ENCODE measurements at places on chromosomes 13 and 19.
A peak's percentile ranks its signal among the peaks of the same experiment; 100 is the strongest.

- DNase-seq = no peak
Measured at GRCh38 chr13:36875431-36875830, 44.6 kb downstream of the SMAD9 start.

DNA sequence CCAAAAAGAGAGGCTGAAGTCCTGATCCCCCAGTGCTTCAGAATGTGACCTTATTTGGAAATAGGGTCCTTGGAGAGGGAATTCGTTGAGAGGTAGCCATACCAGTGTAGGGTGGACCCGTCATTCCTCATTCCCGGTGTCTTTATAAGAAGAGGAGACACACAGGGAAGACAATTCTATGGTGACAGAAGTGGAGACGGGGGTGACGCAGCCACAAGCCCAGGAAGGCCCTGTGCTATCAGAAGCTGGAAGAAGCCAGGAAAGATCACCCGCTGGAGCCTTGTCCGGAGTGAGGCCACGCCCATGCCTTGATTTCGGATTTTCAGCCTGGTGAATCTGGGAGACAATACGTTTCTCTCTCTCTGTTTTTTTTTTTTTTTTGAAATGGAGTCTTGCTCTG, 2.6 kb upstream of the MYPOP start:
- DNase-seq = no peak

DNA sequence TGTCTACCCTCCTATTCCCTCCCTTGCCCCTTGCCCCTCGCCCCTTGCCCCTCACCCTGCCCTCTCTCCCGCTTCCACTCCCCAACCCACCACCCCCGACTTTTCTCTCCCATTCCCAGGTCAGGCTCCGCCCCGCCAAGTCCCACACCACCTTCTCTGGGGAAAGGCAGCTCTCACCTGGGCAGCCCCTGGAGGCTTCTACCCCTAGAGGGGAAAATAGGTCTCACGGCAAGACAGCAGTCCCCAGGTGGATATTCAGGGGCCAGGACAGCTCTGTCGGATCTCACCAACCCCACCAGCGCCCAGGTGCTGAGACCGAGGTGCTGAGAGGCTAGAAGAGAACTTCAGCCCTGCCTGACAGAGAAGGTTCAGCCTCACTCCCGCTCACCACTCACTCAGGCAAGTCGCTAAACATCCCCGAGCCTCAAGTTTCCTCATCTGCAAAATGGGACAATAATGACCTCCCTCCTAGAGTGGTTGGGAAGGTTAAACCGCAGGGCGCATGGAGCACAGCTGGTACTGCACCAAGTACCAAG, 1.4 kb upstream of the ERFL start:
- no peak for DNase-seq

DNA sequence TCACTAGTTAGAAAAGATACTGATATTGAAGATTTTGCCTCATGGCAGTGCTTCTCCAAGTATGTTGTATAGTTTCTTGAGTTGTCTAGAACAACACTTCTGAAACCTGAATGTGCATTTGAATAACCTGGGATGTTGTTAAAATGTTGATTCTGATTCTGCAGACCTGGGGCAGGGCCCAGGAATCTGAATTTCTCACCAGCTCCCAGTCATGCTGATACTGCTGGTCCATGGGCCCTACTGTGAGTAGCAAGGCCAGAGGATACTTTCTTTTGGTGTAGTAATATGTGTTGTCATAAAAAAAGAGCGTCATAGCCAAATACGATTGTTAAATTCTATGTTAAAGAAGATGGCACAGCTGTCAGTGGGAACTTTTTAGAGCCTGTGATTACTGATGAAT, 41.6 kb upstream of the C1QTNF9 start:
- DNase-seq = no peak

DNA sequence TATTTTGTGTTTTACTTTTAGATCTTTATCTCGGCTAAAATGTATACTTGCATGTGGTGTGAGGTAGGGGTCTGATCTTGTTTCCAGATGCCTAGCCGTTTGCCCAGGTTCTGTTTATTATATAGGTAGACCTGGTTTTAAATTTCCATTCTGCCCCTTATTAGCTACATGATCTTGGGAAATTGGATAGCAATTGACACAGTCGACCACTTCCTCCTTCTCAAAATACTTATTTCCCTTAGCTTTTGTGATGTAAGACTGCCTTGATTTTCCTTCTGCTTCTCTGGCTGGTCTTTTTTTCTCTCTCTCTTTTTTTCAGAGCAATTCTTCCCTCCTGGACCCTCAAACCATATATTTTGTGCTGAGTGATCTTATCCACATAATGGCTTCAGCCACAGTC, 3.0 kb upstream of the PGLYRP1 start:
- DNase-seq = no peak

DNA sequence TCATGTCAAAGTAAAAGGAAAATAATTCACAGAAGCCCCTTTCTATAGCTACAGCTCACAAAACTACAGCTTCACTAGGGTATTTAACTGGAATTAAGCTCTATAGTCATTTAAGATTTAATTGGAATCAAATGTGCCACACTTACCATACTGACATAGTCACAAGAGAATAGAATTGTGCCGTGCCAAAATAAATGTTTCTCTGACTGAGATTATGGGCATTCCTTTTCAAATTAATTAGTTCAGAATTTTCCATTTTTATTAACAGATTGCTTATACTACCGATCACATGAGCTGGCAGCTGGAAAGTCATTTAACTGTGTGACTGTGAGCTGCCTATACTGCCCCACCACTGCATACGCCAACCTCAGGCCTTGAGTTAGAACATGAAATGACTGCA, 108.4 kb downstream of the LHFPL6 start:
- DNase-seq = no peak

GRCh38 chr19:33798681-33799111, 2.0 kb downstream of the KCTD15 start:
- no peak for DNase-seq

GRCh38 chr19:22427960-22428913, 6.1 kb upstream of the ZNF98 start:
- DNase-seq = no peak

DNA sequence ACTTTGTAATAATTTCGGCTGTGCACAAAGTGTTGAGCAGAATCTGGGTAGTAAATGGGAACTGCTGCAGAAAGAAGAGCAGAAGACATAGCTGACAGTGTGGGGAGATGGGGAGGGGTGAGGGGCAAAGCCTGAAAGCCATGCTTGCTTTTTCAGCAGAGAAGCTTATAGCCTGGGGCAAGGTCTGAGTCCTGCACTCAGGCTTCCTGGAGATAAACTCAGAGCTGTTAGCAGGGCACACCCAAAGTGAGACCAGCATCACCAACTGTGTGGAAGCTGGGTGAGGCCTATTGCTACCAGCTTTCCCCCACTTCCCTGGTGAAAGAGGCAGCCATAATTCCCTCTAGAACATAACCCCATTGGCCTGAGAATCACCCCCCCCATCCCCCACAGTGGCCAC, 15.6 kb upstream of the LHFPL6 start:
- no peak for DNase-seq

- no peak for DNase-seq
Measured at GRCh38 chr19:48344892-48345291, 18.8 kb downstream of the TMEM143 start.

GRCh38 chr13:32840989-32841713, 175.1 kb upstream of the KL start:
- no peak for DNase-seq

DNA sequence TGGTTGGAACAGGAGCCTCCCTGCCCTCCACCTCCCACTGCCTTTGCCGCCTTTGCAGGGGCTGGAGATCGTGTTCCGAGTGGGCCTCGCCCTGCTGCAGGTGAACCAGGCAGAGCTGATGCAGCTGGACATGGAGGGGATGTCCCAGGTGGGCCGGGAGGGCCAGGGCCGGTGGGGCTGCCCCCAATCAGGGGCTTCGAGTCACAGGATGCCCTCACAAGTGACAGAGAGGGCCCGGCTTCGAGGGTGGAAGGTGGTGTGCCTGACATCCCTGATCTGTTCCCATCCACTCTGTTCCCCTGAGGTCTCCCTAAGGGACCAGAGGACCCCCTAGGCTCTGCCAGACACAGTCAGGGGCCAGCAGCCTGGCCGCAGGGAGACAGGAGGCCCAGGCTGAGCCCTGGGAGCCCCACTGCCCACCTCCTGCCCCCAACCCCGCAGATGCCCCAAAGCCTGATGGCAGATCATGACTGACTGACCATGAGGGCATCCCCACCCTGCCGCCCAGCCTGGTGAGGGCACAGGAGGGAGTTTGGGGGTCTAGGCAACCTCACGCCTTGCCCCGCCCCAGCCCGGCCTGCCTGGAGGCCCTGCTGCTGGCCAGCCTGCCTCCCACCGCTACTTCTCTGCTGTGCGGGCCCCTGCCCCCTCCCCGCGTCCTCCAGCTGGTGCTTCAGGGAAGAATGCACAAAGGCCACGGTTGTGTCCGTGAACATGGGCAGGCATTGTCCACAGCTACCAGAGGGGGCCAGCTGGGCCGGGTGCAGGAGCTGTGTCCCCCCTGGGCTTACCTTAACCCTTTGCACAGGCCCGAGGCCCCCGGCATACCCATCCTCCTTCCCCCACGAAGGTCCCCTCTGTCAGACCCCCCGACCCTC, 21.8 kb downstream of the EVI5L start:
- DNase-seq = no peak

- peak; percentile 25 for DNase-seq
Measured at GRCh38 chr13:97344265-97345175, 89.4 kb upstream of the RAP2A start.

- no peak for DNase-seq
Measured at GRCh38 chr19:6219586-6220290, 60.0 kb downstream of the MLLT1 start.

GRCh38 chr19:58385891-58386575, 1.0 kb upstream of the RPS5 start:
- DNase-seq = no peak

DNA sequence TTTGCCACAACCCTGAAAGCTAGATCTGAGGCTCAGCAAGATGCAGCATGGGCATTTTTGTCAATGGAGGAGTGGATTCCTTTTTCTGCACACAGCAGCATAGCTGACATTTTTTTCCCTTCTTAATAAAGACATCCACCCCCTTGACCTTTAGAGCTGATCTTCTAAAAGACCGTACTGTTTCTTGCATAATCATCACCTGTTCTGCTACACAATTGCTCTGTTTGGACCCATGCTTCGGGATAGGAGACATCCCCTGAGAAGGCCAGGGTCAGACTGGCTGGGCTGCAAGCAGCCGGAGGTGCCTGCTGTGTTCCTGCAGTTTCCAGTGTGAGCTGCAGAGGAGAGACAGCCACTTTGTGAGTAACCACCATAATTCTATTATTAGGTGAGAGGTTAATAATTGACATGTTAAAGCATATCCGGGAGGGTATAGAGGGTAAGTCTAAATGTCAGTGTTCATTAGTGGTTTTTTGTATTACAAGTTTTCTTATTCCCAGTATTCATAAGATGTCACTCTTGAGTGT, 108.5 kb upstream of the C1QTNF9B start:
- no peak for DNase-seq

GRCh38 chr13:43030548-43030947, 7.2 kb downstream of the DNAJC15 start:
- DNase-seq = no peak

DNA sequence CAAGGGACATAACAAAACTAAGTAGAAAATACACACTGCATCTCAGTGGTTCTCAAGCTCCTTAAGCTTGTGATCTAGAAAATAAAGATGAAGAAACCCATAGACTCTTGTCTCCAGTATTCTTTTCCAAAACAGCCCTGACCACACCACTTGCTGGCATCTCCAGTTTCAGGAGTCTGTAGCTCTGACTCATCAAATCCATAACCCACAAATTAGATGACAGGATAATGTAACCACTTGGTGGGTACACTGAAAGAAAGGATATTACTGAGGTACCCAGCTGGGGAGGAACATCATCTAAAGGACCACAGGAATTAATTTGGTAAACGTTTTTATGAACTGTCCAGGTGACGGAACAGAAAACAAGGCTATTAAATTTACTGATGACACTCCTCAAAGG, 214.7 kb downstream of the VWA8 start:
- no peak for DNase-seq

GRCh38 chr13:64471916-64472315, 2758.2 kb downstream of the PCDH9 start:
- no peak for DNase-seq

- no peak for DNase-seq
Measured at GRCh38 chr19:45769821-45770191, 754 bp upstream of the SIX5 start.

- DNase-seq = no peak
Measured at GRCh38 chr13:23447927-23448326, 14.4 kb upstream of the SACS start.

DNA sequence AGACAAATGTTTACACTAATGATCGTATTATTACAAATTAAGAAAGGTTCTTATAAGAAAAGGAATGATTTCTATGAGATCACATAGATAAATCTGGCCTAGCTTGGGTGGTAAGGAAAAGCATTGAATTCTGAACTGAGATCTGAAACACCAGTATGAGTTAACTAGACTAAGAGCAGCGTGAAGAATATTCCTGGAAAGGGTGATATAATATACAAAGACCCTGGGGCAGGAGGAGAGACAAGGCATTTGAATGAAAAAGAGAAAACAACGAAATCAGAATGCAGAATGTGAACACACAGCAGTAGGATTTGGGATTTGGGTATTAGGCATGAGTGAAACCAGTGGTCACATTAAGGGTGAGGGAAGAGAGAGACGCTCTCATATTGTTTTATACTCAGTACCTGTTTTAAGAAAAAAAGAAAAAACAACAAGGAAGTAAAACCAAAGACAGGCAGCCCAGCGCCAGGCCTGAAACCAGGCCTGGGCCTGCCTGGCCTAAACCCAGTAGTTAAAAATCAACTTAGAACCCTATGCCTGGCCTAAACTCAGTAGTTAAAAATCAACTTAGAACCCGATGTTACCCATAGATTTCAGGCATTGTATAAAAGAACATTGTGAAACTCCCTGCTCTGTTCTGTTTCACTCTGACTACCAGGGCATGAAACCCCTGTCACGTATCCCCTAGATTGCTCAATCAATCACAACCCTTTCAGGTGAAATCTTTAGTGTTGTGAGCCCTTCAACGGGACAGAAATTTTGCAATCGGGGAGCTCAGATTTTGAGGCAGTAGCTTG, 287.1 kb downstream of the ITGBL1 start:
- DNase-seq = no peak

- no peak for DNase-seq
Measured at GRCh38 chr13:40420160-40420740, 246.2 kb downstream of the FOXO1 start.

- peak; percentile 13 for DNase-seq
Measured at GRCh38 chr13:109744512-109745051, 41.8 kb downstream of the IRS2 start.

- no peak for DNase-seq
Measured at GRCh38 chr19:53808710-53809125, 15.4 kb downstream of the NLRP12 start.

DNA sequence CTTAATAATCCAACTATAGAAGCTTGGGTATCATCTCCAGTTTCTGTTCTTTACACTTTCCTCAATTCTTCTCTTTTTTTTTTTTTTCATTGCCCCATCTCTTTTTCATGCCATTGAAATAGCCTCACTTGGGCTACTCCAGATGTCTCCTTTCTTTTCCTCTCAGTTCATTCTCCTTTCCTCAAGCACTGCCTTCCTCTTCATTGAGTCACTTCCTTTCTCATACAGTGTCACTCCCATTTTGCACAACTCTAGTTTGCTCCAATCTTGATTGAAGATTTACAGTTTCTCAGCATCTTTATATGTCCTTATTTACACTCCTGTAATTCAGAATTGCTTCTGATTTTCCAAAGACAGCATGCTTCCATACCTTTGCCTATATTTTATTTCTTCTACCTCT, 61.3 kb downstream of the IPO5 start:
- no peak for DNase-seq
